Lung (tissue), 17 donors: ENCODE measurements at places on chromosomes 4 and X.

GRCh38 chr4:139825523-139826014, 159.9 kb downstream of the MGST2 start:
- H3K4me1 ChIP-seq, result no peaks in the 10 kb centered on the region
- DNase-seq, result no peak
- H3K27me3 ChIP-seq, result no peaks in the 10 kb centered on the region
- H3K4me3 ChIP-seq, result no peak overlapping the region

GRCh38 chr4:141077611-141078225, 55.6 kb downstream of the RNF150 start:
- no peak for DNase-seq
- peak overlapping the region; percentile 21 for H3K27ac ChIP-seq
- H3K36me3 ChIP-seq, result no peaks in the 10 kb centered on the region
- no peak overlapping the region for H3K4me3 ChIP-seq
- no peaks in the 10 kb centered on the region for H3K4me1 ChIP-seq

DNA sequence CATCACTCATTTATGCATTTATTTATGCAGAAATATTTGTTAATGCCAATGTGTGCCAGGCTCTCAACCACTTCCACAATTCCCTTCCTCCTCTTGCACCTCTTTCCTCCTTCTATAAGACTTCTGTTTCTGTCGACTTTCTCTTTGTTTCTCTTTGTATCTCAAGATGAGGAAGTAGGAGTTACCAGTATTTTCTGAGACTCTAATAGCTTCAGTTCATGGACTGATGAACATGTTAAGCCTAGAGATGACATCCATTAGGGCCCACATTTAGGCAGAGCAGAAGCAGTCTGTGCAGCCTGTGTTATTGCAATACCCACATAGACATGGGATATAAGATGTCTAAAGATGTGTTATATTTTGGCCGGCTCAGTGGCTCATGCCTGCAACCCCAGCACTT, 241.8 kb upstream of the SMIM31 start:
- no peaks in the 10 kb centered on the region for H3K4me1 ChIP-seq
- no peak overlapping the region for H3K27ac ChIP-seq
- no peaks in the 10 kb centered on the region for H3K27me3 ChIP-seq
- H3K36me3 ChIP-seq, result no peaks in the 10 kb centered on the region
- DNase-seq, result no peak

DNA sequence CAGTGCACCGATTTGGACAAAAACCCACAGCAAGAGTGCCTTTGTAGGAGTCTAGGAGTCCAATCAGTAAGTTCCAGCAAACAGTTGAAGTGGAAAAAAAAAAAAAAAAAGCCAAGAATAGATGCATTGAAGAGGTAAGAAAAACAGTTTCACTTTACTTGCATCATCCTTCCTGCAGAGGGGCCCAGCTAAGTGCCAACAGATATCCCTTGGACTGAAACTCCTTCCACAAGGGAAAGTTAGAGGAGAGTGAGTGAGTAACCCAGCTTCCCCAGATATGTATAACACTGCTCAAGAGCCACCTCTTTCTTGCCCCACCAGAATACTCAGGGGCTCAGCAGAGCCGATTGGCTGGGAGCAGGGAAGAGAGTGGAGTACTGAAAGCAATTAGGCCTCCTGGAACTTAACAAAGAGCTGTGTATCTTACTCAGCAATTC, 617.7 kb upstream of the SMIM31 start:
- no peak overlapping the region for H3K27ac ChIP-seq
- H3K4me1 ChIP-seq, result no peaks in the 10 kb centered on the region
- H3K27me3 ChIP-seq, result no peaks in the 10 kb centered on the region
- DNase-seq, result no peak

- no peaks in the 10 kb centered on the region for H3K4me1 ChIP-seq
- H3K36me3 ChIP-seq, result no peaks in the 10 kb centered on the region
- no peak for DNase-seq
- H3K4me3 ChIP-seq, result no peak overlapping the region
Observed at GRCh38 chr4:140930557-140930956, 174.4 kb upstream of the TBC1D9 start.

DNA sequence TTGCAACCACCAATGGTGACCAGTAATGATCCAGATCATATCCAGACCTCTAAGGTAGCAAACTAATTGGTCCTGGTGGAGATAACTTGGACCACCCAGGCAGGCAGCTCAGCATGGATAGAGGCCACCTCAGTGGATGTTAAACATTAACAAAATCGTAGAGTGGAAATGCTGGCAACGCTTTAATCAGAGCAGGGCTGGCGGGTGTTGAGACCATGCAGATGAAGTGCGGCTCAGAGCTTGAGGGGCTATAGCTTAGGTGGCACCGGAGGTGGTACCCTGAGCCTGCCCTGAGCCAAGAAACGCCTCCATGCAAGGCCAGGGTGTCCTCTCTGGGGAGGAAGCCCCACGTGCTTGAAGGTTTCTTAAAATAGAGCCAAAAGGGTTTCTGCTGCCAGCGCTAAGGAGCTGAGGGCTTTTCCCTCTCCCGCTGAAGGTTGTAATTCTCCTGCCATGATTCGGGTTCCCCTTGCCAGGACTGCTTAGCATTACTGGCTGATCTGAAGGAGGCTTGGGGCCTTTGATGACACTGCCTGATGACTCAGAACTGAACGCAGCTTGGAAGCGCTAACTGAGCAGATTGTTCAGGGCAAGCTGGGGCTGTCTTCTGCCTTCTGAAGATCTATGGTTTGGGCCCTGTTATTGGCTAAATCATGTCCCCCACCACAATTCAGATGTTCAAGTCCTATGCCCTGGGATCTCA, 177.8 kb upstream of the ATP6AP2 start:
- peak; percentile 70 for DNase-seq
- no peak overlapping the region for H3K27ac ChIP-seq
- H3K36me3 ChIP-seq, result no peaks in the 10 kb centered on the region
- peaks cover 6% of the 10 kb centered on the region for H3K27me3 ChIP-seq
- no peak overlapping the region for H3K4me3 ChIP-seq
- no peaks in the 10 kb centered on the region for H3K4me1 ChIP-seq

DNA sequence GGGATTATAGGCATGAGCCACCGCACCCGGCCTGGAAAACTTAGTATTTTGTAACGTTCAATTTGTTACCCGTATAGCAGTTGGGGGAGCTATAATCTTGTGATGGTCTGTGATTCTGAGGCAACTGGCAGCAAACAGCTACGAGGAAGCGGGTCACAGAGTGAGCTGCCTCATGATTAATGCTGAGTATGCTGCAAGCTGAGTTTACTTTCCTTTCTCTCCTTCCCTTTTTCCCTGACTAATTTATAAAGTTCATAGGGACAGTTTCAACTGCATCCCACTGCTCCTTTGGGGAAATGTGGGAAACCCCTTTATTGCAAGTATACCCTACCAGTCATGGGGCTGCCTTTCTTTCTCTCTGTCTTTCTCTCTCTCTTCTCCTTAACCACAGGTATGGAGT, 17.7 kb upstream of the ELOVL6 start:
- H3K36me3 ChIP-seq, result no peaks in the 10 kb centered on the region
- H3K27ac ChIP-seq, result no peak overlapping the region
- no peak for DNase-seq
- no peaks in the 10 kb centered on the region for H3K4me1 ChIP-seq
- H3K27me3 ChIP-seq, result no peaks in the 10 kb centered on the region

- H3K36me3 ChIP-seq, result no peaks in the 10 kb centered on the region
- no peak overlapping the region for H3K27ac ChIP-seq
- DNase-seq, result no peak
Observed at GRCh38 chr4:69764311-69764710, 3.9 kb upstream of the SULT1B1 start.

DNA sequence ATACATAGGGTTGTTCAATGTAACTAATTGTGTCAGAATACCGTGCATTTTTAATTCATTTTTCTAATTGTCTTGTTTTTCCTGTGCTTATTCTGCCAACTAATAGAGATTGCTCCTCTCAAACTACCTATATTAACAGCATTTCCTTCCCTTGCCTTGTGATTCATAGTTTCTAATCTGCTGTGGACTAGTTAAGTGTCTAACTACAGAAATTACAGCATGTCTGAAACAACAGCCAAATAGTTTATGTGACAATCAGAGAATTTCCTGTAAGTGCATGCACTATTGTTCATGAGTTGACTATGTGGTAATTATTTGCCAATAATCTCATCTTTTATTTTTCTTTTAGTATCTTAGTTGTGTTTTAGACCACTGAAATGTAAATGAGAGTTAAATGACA, 4.1 kb upstream of the SEC24B start:
- no peak overlapping the region for H3K27ac ChIP-seq
- no peaks in the 10 kb centered on the region for H3K27me3 ChIP-seq
- no peak for DNase-seq
- H3K4me1 ChIP-seq, result peaks cover 5% of the 10 kb centered on the region
- H3K36me3 ChIP-seq, result peaks cover 8% of the 10 kb centered on the region
- no peak overlapping the region for H3K4me3 ChIP-seq

DNA sequence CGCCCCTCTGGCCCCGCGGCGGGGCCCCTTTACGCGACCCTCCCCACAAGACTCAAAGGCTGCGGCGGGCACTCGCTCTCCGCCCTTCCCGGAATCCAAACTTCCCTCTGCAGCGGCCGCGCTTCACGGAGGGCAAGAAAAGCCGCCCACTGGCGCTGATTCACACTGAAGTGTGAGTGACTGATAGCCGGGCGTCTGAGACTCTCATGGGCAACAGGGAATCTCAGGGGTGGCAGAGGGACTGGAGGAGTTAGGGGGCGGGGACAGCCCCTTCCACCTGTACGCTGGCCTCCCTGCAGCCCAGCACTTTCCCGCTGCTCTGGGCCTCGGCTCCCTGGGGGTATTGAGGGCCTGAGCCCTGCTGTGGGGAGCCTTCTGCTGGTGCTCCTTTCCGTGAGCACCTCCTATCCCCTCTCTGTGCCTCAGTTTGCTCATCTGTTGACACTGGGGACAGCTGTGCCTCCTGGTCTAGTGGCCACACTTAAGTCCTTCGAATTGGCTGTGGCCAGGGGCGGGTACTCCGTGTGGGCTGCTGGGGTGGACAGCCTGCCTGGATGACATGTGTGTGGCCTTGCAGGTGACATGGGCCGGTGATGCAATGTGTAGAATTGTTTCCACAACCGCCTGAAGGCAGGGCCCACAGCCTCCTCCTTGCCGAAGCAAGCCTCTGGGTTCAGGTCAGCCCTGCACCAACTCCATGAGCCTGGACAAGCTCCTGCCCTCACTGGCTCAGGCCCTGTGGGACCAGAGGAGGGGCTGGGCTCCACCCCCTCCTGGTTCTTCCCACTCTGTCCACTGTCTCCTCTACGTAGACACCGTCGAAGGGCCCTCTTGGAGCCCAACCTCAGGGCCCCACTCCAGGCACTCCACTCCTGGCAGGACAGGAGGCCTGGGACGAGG, 951 bp downstream of the SH3BP2 start:
- peaks cover 2% of the 10 kb centered on the region for H3K36me3 ChIP-seq
- no peak for DNase-seq
- H3K27me3 ChIP-seq, result no peaks in the 10 kb centered on the region
- H3K27ac ChIP-seq, result peak overlapping the region; percentile 74
- H3K4me3 ChIP-seq, result peak overlapping the region; percentile 50
- H3K4me1 ChIP-seq, result peaks cover 31% of the 10 kb centered on the region

- DNase-seq, result no peak
- no peaks in the 10 kb centered on the region for H3K27me3 ChIP-seq
- no peak overlapping the region for H3K4me3 ChIP-seq
- no peak overlapping the region for H3K27ac ChIP-seq
Observed at GRCh38 chr4:127870688-127871087, 10.0 kb upstream of the PLK4 start.

- H3K27ac ChIP-seq, result no peak overlapping the region
- H3K4me1 ChIP-seq, result peaks cover 8% of the 10 kb centered on the region
- H3K4me3 ChIP-seq, result no peak overlapping the region
- H3K27me3 ChIP-seq, result no peaks in the 10 kb centered on the region
Observed at GRCh38 chr4:47641755-47642154, 156.7 kb downstream of the ATP10D start.

GRCh38 chr4:106587558-106587957, 219.0 kb upstream of the GIMD1 start:
- DNase-seq, result no peak
- no peak overlapping the region for H3K4me3 ChIP-seq
- H3K27me3 ChIP-seq, result no peaks in the 10 kb centered on the region
- no peaks in the 10 kb centered on the region for H3K4me1 ChIP-seq
- no peak overlapping the region for H3K27ac ChIP-seq
- H3K36me3 ChIP-seq, result no peaks in the 10 kb centered on the region
